Stimulated activated CD4-positive, alpha-beta T cell treated with anti-CD3 and anti-CD28 coated beads, Interleukin-2, amount 100 ng/mL, for 24 hours (primary cell): ENCODE measurements at places on chromosomes 3 and 15.

- DNase-seq, result no peak
These were observed 523 bp downstream of the HDAC11 start for GRCh38 chr3:13480340-13481318.

DNA sequence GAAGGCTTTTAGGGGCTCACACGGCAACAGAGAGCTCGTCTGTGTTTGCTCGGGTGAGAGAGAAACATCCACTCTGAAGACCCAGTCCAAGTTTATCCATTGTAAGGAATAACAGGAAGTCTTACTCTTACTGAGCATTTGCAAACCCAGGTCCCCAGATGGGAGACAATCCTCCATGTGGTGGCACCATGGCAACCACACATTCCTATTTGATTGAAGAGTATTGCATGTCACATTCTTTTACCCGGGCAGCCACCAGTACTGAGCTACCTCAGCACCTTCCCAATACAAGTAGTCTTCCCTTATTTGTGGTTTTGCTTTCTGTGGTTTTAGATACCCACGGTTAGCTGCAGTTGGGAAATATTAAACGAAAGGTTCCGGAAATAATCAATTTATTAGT, 302.9 kb upstream of the RASGRP1 start:
- no peak for DNase-seq

- DNase-seq, result no peak
These were observed 13.7 kb upstream of the HEG1 start for GRCh38 chr3:125069452-125069851.

- DNase-seq, result no peak
These were observed 11.4 kb upstream of the MGA start for GRCh38 chr15:41648770-41649169.

GRCh38 chr3:188916934-188917401, 254.8 kb upstream of the TPRG1 start:
- DNase-seq, result no peak

GRCh38 chr3:161412123-161412522, 40.8 kb upstream of the SPTSSB start:
- DNase-seq, result no peak

DNA sequence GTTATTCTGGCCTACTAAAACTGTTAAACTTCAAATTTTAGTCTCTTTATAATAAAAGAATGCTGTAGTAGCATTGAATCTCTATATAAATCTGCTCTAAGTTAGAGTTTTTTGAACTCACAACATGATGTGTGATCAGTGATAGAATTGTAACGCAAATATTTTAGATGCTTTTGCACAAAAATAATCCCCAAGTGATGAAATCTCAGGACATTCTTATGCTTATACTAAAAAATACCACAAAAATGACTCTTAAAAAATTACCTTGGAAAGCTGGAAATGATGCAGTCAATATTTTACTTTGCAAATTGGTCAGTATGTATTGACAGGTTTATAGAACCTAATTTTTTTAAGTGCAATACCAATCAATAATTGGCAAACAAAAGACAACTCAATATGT, 375.3 kb downstream of the TBC1D5 start:
- DNase-seq, result no peak

- DNase-seq, result no peak
These were observed 20.9 kb upstream of the ABHD17C start for GRCh38 chr15:80674245-80674614.

- no peak for DNase-seq
These were observed 109.2 kb downstream of the DNAJB8 start for GRCh38 chr3:128357538-128357937.

DNA sequence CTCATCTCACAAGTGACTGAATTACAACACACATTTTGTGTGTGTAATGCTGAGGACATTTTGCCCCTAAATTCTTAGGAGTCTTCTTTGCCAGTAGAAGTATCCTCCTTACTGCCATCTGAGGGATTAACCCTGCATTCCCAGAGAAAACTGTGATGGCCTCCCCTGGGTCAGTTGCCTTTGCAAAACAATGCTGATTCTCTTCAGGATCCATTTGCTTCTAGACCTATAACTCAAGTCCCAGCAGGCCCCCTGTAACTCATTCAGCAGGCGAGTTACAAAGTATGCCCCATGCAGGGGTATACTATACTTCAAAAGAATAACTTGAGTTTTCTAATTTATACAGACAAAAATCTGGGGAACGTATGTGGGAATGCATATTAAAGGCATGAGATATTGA, 6.6 kb upstream of the MCF2L2 start:
- DNase-seq, result no peak

GRCh38 chr15:71066983-71067382, 48.3 kb upstream of the THSD4 start:
- no peak for DNase-seq

- no peak for DNase-seq
These were observed 2.6 kb upstream of the ZSCAN2 start for GRCh38 chr15:84598250-84598649.

DNA sequence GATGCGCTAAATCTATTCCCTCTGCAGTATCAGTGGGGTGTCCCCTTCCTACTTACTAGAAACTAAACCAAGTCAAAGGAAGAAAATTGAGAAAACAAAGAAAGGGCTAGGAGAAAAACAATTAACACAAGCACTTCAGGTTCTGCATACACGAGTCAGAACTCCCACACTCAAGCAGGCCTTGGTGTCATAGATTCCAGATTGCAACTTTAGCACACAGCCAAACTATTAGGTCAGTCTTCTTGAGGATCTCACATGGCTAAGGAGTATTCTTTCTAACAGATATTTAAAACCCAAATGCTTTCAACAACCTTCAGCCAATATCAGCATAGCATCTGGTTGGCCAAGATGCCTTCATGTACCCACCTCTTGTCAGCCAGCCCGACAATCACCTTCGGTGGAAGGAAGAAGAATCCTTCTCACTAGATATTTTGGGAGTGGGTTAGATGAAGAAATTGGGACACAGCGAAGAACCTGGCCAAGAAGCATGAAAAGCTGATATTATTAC, 340.0 kb downstream of the VPS13C start:
- DNase-seq, result no peak

- no peak for DNase-seq
These were observed 14.4 kb downstream of the CCDC32 start for GRCh38 chr15:40550341-40551037.

DNA sequence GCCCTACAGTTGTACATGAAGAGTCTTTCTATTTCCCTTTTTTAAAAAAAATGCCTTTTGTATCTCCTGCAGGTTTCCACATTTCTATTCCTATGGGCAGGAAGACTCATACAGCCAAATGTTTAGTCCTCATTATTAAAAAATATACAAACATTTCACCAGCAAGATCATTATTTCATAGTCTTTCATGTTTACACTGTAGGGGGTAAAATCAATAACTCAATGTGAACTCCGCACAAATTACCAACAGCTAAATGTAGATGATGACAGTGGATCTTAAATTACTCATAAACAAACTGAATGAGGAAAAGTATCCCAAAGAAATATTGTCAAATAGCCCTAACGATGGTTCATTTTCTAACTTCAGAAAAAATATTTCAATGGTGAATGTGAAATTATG, 99.5 kb downstream of the MAGI1 start:
- no peak for DNase-seq

DNA sequence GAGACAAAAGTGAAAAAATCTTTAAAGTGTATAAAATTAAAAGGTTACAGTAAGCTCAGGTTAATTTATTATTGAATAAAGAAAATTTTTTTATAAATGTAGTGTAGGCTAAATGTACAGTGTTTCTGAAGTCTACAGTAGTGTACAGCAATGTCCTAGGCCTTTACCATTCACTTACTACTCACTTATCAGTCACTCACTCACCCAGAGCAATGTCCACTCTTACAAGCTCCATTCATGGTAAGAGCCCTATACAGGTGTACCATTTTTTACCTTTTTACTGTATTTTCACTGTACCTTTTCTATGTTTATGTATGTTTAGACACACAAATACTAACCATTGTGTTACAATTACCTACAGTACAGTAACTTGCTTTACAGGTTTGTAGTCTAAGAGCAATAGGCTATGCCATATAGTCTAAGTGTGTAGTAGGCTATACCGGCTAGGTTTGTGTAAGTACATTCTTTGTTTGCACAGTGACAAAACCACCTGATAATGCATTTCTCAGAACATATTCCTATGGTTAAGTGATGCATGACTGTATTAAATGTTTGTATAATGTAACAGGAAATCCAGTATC, 38.1 kb upstream of the NECTIN3 start:
- no peak for DNase-seq

DNA sequence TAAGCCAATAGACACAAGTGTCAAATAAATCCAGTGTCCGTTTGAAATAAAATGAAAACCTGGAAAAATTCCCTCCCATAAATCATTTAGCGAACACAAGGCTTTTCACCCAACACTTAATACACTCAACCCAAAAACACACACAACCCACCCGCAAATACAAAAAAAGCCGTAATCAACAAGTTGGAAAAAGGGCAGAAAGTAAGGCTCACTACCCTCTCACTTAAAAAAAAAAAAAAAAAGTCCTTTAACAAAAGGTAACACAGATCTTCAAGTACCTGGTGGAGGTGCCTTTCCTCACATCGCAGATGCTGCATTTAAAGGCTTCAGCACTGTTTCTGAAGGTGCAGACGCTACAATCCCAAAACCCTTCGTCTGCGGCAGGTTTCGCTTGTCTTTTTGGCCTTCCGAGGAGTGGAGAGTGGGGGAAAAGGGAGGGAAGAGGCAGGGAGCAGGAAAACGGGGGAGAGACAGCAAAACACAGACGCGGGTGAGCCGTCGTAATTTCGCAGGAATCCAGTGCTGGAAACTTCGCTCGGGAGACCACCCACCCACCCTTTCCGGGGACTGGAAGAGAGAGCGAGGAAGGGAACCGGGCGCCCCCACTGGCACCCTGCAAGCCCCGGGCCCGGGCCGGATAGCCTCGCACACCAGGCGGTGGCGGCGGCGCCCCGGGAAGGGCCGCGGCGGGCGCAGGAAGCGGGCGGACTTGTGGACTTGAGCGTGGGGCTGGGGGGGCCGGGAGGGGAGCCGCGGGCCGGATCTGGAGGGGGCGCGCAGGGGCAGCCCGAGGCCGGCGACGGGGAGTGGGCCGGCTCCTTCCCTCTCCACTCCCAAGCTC, 401.8 kb downstream of the SHQ1 start:
- DNase-seq, result no peak

DNA sequence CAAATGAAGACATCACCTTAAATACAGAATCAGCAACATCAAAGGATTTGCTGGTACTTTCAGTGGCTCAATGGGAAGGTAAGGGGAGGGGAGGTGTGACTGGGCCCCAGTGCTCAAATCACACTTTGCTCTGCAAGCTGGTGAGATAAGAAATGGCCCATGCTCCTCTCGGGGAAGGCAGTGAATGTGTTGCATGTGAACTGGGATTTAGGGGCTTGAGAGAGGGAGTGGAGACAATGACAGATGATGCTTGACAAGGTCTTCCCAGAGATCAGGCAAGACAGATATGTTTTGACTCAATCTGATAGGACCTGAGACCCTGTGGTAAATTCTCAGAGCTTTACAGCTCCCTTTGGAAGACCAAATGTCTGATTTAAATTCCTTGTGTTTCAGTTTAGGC, 233.0 kb upstream of the PROK2 start:
- no peak for DNase-seq

- DNase-seq, result no peak
These were observed 39.8 kb downstream of the CEMIP start for GRCh38 chr15:80819001-80819400.

DNA sequence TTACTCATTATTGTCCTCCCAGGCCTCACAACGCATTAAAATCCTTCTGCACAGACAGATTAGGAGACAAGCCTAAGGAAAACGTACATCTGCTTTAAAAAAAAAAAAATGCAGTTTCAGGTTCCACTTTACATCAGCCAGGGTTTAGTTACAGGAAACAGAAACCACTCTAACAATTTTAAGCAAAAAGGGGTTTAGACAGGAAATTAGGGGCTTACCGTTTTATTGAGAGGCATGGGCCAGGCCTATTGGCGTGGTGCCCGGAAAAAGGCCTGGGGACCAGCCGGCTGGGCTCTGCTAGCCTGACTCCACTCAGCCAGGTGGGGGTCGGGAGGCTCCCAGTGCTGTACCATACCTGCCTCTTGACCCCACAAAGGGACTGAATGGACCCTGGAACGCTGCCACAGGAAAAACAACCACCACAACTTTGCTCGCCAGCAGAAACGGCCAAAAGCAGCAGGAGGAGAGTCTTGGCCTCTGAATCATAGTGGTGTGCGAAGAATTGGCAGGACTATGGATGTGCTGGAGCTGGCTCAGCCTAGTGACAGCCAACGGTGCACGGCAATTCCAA, 124.3 kb downstream of the CHSY1 start:
- DNase-seq, result peak; percentile 52

DNA sequence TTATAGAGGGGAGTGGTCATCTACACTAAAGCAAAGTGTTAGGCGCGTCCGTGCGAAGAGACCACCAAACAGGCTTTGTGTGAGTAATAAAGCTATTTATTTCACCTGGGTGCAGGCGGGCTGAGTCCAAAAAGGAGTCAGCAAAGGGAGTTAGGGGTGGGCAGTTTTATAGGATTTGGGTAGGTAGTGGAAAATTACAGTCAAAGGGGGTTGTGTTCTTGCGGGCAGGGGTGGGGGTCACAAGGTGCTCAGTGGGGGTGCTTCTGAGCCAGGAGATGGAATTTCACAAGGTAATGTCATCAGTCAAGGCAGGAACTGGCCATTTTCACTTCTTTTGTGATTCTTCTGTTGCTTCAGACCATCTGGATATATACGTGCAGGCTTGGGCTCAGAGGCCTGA, 47.1 kb downstream of the OIP5 start:
- DNase-seq, result no peak

- no peak for DNase-seq
These were observed 165.9 kb downstream of the TPRG1 start for GRCh38 chr3:189337673-189338091.

GRCh38 chr3:150913133-150913922, 8.1 kb upstream of the MINDY4B start:
- no peak for DNase-seq

DNA sequence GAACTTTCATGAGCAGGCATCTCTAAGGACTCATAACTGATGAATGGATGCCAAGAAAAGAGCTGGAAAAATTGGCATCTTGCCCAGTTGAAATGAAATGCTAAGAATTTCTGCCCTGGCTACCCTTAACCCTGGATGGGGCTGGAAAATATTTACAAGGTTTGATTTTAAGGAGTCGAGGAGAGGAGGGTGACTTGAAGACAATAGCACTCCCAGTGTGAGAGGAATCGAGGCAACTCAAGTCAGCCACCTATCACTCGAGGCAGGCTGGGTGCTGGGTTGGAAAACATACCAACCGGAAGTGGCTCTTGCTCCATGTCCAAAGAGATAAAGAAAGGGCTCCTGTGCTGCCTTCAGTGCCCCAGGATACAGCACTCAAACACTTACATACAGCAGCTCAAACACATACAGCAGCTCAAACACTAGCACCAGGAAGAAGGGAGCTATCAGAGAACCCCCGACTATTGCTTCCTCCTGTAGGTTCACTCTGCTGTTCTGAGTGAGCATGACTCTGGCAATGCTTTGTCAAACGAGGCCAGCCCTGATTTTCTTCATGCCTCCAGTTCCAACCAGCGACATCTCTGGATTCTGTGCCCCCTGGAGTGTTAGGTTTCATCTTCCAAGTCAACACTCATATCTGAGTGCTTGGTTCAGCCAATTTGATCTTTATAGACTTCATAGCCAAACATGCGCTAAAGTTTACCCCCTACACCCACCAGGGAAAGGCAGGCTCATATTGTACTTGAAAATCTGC, 4.9 kb downstream of the PRICKLE2 start:
- DNase-seq, result no peak

GRCh38 chr15:82674873-82675272, 27.7 kb upstream of the CPEB1 start:
- DNase-seq, result no peak
